Muscle of leg (tissue), 16 donors: ENCODE measurements at places on chromosomes 2 and 18.
A peak's percentile ranks its signal among the peaks of the same experiment; 100 is the strongest.

- DNase-seq = no peak
Observed at GRCh38 chr2:70903641-70904340, 31.9 kb upstream of the ATP6V1B1 start.

DNA sequence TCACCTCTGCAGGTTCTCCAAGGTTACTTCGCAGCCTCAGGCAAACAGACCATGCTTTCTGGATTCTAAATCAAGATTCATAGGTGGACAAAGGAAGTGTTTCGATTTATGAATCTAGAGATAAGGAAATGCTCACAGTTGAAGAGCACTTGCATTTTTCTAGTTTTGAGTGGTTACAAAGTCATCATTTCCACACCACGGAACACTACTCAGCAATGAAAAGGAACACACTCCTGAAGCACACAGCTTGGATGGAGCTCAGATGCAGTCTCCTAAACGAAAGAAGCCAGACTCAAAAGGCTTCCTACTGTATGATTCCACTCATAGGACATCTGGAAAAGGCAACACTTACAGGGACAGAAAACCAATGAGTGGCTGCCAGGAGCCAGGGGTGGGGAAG lies 31.7 kb downstream of the SDC1 start:
- no peak for DNase-seq

DNA sequence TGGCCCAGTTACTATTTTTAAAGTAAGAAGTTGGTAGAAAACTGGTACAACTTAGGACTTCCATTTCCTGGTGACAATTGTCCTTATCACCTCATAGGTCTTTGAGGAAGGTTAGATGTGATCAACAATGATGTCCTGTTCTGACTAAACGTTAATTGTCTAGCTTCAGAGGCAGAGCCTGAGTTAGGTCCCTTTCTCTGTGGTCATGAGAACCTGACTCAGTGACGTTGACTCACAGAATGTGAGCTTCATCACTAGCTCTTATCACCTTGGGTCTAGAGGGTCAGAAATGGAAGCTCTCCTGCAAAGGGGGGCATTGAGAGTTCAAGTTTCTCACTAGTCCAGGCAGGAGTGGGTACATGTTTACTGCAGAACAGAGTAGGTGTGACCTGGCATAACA lies 60.6 kb upstream of the ATP8B1 start:
- no peak for DNase-seq

DNA sequence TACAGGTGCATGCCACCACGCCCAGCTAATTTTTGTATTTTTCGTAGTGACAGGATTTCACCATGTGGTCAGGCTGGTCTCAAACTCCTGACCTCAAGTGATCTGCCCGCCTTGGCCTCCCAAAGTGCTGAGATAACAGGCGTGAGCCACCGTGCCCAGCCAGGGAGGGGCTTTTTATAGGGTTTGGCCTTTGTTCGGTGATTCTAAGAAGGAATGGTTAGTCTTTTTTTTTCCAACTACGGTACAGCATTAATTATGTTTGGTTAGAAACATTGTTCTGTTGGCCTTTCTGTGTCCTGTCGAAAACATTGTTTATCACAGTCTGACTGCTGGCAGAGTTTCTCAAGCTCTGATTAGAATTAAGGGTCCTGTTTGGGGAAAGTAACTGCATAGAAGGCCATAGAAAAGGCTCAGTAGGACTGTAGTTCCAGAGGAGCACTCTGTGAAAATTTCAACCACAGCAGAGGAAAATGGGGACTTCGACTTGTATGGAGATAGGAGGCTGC lies 19.3 kb upstream of the SMCHD1 start:
- no peak for DNase-seq

- DNase-seq = no peak
Observed at GRCh38 chr2:104781151-104781550, 72.8 kb upstream of the POU3F3 start.

DNA sequence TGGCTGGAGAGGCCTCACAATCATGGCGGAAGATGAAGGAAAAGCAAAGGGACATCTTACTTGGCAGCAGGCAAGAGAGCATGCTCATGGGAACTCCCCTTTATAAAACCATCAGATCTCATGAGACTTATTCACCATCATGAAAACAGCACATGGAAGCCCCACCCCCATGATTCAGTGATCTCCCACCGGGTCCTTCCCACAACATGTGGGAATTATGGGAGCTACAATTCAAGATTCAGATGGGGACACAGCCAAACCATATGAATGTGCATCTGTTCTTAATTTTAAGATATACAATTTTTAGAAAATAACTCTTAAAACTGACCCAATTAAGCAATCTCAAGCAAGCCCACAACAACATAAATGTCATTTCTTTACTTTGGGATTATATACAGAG lies 12.6 kb downstream of the C18orf63 start:
- DNase-seq = peak; percentile 56

GRCh38 chr2:240287011-240287410 lies 146.6 kb upstream of the OTOS start:
- DNase-seq = no peak
